ENCODE measurements at places on chromosomes 4 and X.

- DNase-seq: no peak
These were observed 8.5 kb upstream of the PPEF1 start for GRCh38 chrX:18698737-18699650.

GRCh38 chr4:61223385-61223784 is 23.3 kb downstream of the ADGRL3 start:
- no peak for DNase-seq

DNA sequence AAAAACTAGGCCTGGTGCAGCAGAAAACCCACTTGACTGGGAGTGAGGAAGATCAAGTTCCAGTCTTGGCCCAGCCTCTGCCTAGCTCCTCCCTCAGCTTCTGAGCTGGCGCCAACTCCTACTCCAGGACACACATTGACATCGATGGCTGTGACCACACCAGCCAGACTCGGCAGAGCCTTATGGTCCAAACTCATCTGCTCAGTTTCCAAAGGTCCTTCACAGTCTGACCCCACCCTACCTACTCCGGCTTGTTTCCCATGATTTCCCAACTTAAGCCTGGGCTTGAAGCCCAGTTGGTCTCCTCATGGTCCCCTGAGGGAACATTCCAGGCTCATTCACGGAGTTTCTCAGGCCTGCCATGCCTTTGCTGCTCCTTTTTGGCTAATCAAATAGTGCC is 10.1 kb downstream of the ELF4 start:
- DNase-seq: no peak

DNA sequence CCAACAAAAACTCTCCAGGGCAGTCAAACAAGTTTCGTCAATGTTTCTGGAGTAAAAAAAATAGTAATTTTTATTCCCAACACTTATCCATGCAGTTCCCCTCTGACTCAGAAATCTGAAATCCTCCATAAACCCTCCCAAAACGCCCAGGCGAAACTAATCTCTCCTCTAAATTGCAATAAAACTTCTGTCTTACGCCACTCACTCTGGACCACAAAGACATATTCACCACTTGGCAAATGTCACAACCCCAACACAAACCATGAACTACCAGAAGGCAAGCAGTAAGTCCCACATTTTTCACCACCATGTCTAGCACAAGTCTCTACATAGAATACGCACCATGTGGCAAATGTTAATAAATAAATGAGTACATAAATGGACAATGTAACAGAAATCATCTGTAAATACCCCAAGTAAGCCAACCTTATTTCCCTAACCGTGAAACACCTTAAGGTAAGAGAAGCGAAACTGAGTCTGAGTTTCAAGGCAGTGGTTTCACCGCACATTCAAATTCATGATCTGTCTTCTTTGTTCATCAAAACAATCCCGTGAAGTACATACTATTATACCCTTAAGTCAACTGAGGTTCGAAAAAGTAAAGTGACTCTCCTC is 1.6 kb downstream of the PAPSS1 start:
- DNase-seq: no peak

DNA sequence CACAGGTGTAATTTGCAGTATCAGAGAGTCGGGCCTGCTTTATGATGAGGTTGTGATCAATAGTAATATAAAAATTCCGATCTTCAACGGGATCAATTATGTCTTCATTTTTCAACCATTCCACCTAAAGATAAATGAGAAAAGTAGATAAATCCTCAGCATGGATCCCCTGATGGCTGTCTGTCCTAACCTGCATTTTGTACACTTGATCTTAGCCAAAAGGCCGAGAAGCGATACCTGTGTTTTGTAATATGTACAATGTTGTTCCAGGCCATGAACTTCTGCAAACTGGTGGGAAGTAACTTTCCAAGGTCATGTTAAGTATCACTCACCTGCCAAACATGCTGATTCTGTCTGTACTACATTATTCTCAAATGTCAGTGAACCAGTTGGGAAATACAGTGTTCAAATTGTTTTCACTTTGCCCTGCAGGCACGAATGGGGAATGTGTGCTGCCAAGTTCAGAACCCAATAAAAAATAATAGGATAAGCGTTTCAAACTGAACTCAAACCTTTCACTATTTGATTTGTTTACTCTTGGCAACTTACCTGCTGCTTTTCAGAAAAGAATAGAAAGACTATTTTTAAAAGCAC is 298.1 kb downstream of the UNC5C start:
- no peak for DNase-seq
